ENCODE measurements at places on chromosomes 2 and 18.

DNA sequence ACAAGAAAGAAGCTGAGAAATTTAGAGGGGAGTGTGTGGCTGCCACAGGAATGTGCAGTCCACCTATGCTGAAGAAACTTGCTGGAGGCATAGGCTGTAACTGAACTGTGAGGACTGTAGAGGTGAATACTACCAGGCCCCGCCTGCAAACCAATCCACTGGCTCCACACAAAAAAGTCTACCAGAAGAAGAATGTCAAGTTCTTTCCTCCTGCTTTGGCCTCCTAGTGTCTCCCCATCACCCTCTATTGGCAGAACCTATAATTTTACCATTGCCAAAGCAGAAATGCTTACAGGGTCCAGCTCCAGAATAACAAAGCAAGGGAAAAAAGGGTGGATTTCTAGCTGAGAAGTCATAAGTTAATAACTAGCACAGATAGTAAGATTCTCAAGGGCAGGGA, 5.9 kb upstream of the ATP5MC3 start:
- DNase-seq, result peak; percentile 56

- no peak for DNase-seq
These were observed 16.9 kb downstream of the HS1BP3 start for GRCh38 chr2:20633794-20634506.

DNA sequence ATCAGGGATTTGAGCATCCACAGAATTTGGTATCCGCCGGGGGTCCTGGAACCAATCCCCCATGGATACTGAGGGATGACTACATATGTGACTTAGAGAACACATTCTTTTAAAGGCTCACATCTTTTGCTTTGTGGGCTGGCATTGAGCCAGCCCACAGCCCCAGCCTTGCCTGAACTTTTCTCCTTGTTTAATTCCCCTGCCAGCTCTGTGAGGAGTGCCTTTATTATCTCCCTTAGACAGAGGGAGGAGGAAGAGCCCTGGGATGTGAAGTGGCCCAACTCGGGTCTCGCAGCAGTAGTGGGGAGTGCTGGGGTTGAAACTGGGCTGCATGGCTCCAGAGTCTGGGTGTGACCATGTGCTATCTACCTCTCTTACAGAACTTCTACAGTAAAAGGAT, 7.6 kb downstream of the TTC39C start:
- peak; percentile 67 for DNase-seq

DNA sequence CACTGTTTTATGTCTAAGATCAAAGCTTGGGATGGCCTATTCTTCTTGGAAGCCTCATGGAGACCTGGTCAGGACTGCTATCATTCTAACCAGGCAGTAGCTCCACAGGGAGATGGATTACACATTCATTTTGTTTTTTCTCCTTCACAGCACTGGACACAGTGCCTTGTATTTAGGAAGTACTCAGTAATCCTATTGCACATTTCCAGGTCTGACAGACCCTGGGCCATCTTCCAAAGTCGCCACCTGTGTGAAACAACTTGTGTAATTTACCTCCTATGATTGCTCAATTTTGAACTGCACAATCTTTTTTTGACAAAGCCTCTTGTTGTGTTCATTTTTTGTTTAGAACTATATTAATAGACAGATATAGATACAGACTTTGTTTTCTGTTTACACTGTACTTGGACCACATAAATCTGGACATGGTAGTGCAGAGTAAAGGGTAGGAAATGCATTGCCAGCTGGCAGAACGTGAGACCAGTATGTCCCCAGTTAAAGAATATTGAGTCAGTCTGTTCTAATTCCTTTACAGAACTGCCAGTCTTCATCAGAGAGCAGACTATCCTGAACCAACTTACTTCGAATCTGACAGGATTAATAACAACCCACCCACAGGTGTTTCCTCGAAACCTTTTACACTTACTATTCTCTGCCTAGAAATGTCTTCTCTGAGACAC, 277.8 kb upstream of the CYRIA start:
- DNase-seq, result no peak

DNA sequence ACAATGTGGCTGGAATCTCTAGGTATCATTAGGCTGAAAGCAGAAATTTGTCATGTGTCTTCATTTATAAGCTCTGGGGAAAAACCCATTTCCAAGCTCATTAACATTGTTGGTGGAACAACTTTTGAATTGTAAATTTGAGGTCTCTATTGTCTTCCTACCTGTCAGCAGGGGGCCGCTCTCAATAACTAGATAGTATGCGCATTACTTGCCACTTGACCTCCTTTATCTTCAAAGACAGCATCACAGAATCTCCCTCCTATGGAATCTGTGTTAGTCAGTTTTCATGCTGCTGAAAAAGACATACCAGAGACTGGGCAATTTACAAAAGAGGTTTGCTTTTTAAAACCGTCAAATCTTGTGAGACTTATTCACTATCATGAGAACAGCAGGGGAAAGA, 223.1 kb downstream of the CALCRL start:
- DNase-seq, result peak; percentile 7

DNA sequence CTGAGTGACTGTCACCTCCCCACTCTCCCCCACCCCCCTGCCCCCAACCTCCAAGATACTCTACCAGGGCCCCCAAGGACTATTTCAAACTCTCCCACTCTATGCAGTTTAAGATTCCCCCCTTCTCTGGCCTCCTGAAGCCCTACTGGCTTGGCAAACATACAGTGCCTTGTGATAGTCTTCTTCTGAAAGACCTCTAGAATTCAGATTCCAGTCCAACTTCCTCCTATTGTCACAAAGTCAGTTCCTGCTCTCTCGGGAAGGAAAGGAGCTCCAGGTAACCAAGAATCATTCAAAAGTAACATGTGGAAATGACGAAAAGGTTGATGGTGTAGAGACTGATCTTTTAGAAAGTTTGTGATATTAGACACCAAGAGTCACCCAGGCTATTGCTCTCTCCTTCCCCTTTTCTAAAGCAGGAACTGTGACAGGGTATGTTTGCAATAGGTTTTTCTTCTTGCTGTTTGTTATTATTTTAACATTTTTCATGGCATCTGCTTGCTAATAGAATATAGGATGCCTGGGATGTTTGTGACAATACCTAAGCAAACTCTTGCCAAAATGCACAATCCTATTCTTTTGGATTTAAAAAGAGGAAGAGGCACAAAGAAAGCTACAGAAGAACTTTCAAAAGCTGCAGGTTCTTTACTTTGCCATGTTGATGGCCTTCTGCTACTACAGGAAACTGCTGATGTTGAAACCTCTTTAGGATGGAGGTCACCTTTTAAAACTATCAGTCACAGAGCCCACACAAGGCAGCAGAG, 93.5 kb upstream of the MGAT4A start:
- DNase-seq, result no peak

DNA sequence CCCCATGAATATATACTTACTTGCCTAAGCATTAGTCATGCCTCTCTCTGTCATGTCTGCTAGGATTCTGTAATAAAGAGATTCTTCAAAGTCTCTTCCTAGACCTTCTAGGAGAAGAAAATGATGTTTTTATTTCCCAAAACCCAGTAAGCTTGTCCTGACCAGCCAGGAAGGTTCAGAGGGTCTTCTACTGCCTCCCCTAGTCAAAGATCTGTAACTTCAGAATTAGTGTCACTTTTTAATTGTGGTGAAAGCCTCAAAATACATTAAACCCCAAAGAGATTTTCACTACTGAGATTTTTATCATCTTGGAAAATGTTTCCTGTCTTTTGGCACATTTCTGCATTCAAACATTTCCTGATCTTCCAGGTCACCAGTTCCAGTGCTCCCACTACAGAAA, 232.9 kb upstream of the STK17B start:
- DNase-seq, result peak; percentile 17

GRCh38 chr2:191559569-191559968, 118.4 kb upstream of the NABP1 start:
- no peak for DNase-seq

DNA sequence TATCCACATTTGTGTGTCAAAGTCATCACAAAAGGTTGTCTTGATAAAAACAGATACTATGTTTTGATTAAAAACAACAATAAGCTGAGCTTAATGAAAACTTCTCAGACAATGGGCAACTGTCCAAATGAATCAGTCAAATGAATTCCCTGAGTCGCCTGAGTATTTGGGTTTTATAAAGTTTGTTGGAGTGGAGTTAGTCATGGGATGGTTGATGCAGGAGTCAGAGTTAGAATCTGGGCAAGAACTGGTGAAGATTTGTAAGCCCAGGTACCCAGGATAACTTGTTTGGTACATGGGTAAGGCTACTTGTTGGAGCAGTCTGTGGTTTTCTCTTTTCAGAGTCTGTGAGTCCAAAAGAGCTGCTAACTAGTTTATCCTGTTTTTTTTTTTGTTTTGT, 34.4 kb upstream of the RAPGEF4 start:
- DNase-seq, result peak; percentile 69

DNA sequence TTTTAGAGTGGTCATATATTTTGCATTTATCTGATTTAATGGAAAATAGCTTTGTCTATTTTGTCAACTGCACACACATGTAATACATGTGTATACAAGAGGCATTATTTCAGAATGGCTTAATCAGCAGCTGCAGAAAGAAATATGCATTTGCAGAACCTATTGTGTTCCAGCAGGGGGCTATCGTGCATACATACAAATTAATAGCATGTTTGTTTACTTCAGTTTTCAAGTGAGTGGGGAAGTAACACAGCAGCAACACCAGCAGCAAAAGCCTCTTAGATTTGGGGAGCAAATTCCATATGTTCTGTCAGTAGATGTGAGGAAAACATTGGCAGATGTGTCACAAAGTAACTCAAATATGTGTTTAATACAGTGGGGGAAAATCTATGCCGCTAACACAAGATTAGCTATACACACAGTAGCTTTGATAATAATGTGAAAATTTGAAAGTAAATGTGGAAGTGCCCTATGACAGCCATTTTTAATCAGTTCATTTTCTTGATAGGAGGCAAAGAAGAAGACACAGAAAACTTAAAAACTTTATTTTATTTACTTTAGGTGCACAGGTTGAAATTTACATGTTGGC, 218.1 kb downstream of the WDR7 start:
- peak; percentile 86 for DNase-seq

Data from choroid plexus epithelial cell (primary cell).